ENCODE measurements at places on chromosomes 4 and X.

- DNase-seq: no peak
These were observed 1401.6 kb downstream of the ADGRL3 start for GRCh38 chr4:62601737-62602136.

- DNase-seq: no peak
These were observed at the start of gene SOD3 for GRCh38 chr4:24794916-24795665. Gene SOD3, plus strand, starts transcription at chr4:24795573. Its CDS starts 3,949 bp downstream, at chr4:24799522.

DNA sequence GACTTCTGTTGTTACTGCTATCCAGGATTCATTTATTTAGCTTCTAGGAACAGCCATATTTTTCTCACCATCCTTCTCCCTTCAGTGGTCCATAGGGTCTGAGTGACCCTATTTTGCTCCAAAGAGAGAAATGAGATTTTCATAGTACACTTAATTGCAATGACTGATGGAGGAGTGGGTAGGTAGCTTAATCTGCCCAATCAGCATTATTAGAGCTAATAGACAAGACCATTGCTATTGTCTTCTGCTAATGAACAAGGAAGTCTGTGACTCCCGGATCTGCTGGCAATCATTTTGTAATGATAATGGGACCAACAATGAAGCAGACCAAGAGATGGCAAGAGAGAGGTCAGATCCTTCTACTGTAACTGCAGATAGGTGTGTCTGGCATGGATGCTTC, 271.4 kb upstream of the SLC7A11 start:
- no peak for DNase-seq

- DNase-seq: no peak
These were observed 18.4 kb downstream of the DKK2 start for GRCh38 chr4:107017443-107018343.

DNA sequence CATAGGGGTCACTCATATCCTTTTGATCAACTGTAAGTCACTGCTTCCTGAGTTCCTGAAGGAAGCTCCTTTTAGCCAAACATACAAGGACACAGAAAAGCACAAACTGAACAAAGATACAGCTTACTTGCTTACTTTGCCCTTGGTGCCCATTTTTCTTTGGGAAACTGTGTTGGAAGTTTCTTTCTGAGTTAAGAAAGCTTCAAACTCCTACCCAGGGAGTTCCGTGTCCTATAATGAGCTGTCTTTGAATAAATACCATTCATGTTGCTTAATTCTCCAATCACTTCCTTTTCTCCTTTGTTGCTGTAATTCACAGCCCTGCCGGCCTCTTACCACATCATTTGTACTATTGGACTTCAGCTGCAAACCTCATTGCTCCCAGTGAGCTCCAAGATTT, at the start of gene ADH4:
ADH4 (minus strand) TSS at position 228 of the 400 bp plus-strand sequence; CDS start at position 153, 75 bp downstream.
- no peak for DNase-seq

DNA sequence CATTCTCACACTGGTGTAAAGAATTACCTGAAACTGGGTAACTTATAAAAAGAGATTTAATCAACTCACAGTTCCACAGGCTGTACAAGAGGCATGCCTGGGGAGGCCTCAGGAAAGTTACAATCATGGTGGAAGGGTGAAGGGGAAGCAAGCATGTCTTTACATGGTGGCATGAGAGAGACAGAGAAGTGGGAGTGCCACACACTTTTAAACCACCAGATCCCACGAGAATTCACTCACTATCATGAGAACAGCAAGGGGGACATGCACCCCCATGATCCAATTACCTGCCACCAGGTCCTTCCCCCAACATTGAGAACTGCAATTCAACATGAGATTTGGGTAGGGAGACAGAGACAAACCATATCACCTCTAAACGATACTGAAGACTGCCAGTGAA, 23.0 kb downstream of the EPGN start:
- no peak for DNase-seq

GRCh38 chr4:169293343-169294176, 22.8 kb upstream of the SH3RF1 start:
- no peak for DNase-seq

DNA sequence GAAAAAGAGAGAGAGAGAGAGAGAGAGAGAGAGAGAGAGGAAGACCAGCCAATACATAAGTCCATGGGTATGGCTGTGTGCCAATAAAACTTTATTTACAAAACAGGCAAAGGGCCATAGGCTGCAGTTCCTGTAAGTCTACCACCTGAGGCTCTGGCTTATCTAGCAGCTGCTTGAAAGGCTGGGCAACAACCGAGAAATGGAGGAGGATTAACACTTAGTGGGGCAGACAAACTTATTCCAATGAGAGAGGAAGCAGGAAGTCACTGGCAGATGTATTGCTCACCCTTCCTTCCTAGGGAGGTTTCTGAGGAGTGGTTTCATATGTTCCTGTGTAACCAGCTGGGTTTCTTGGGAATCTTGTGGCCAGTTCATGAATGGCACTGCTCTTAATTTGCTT, 4.7 kb upstream of the GPR143 start:
- DNase-seq: no peak

DNA sequence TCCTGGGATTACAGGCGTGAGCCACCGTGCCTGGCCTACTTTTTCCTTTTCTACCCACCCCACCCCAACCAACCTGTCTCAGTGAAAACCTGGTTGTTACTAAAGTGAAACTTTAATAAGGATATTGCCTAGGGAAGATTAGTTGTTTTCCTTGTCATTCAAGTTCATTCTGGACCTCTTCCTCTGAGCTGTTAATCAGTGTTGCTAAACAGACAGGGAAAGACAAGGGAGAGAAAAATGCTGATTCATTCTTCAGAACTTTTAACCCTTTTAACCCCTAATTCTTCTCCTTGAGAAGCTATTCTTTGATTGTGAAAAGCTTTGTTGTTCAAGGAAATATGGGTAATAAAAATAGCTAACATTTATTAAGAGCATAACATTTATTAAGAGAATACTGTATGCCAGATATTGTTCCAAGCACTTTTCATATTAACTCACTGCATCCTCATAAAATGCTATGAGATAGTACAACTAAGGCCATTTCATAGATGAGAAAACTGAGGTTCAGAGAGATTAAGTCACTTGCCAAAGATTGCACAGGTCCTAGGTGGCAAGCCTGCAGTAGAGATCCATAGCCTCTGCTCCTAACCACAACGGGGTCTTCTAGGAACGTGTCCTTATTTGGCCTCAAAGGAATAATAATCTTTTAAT, 34.8 kb downstream of the OSTC start:
- DNase-seq: no peak

DNA sequence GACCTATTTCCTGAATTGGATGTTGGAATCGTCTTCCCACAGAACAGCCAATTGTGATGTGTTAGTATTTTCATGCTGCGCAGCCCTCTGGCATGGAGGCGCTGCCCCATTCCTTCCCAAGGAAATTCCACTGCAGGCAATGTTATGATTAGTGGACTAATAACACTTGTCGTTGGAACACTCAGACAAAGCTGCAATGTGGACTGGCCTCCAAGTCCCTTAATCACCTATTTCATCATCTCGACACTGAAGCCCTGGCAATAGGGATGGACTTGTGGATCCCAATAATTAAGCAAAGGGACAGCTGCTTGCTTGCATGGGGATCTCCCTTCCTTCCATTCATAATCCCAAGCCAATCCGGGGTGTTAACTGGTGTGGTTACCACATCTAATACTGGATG, 78.8 kb upstream of the PLAC1 start:
- no peak for DNase-seq

DNA sequence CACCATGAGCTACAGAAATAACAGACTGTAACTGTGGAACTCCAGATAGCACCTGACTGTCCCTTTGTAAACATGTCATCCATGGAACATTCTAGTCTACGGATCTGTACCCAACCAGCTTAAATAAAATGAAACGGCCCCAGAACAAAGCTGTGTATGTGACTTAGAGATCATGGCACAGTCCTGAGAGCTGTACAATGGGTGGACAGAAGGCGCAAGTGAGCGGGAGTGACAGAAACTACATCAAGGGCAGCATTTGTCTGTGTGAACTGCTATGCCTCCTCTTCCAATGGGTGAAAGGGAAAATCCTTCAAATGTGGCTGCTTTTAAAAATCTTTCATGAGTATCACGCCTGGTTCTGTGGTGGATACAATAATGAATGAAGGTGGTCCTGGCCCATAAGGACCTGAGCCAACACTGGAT, 72.5 kb downstream of the FAT1 start:
- no peak for DNase-seq

DNA sequence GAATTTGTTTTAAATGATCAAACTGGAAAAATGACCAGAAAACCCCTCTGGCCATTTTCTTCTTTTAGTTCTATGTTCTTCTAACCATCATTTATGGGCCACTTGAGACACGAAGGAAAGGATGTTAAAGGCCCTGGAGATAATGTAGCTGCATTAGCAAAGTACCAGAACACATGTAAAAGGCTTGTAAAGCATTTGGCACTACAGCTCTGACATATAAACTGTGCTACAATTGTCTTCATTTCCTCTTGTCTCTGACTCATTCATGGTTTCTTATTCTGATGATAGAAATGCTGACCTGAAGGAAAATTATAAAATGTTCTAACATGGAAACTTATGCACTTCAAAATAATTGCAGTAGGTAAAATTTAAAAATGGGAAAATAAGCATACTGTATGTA, 388.7 kb downstream of the FAT4 start:
- peak; percentile 18 for DNase-seq

GRCh38 chr4:1488831-1489638, 82.8 kb upstream of the NKX1-1 start:
- DNase-seq: no peak

DNA sequence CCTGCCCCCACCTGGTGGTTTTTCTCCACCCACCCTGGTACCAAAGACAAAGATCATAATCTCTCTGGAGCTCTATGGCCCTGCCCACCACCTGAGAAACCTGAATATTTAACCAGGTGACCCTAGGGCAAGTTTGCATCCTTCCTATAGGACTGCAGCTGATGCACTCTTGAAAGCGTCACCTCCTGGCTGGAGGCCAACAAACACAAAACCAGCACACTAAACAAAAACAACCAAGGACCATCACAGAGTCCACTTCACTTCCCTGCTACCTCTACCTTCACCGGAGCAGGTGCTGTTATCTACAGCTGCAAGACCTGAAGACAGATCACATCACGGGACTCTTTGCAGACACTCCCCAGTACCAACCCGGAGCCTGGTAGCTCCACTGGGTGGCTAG, 296.7 kb upstream of the FGF13 start:
- DNase-seq: no peak

DNA sequence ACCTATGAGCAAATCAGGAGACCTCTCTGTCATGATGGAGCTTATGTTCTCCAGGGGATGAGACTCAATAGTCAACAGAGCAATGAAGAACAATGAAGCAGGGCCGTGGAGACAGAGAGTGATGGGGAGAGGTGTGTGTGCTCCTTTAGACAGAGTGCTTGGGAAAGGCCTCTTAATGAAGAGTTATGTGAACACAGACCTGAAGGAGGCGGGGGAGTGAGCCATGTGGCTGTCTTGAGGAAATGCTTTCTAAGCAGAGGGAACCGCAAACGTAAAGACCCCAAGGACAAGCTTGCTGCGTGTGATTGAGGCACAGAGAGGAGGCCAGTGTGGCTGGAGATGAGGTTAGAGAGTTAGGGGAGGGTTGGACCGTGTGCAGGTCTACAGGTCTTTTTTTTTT, 53.1 kb downstream of the CHRNA9 start:
- no peak for DNase-seq

DNA sequence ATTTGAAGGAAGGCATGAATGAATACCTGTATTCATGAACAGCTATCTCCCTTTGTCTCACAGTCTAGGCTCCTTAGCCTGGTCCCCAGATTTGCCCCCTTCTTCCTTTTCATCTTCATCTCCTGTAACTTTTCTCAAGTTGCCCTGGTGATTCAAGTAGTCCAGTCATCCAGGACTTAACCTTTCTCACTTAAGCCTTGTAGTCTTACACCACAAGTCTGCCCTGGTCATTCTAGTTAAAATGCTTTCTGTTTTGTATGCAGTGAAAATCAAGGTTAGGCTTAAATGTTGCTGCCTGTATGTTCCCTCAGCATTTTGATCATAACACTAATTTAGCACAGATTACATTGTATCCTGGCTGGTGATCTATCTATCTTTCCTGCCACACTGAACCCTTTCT, 58.5 kb upstream of the SLC7A11 start:
- DNase-seq: no peak

- DNase-seq: no peak
These were observed 839 bp downstream of the STK26 start for GRCh38 chrX:132023896-132024386.

DNA sequence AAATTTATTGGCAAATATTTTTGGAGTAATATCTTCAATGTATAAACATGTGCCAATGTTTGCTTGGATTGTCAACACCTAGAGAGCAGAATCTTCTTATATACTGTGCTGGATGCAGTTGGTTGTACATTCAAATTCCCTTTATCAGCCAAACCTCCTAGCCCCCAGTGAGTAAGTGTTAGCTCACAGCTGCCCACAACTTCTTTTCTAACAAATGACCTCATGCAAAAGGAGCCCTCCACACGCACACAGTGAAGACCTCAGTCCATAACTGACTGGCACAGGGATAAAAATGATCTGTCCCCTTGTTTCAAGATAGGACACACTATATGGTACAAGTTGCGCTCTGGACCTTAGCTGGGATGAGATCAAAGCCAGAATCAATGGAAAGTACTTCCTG, 458.0 kb upstream of the NWD2 start:
- DNase-seq: no peak

DNA sequence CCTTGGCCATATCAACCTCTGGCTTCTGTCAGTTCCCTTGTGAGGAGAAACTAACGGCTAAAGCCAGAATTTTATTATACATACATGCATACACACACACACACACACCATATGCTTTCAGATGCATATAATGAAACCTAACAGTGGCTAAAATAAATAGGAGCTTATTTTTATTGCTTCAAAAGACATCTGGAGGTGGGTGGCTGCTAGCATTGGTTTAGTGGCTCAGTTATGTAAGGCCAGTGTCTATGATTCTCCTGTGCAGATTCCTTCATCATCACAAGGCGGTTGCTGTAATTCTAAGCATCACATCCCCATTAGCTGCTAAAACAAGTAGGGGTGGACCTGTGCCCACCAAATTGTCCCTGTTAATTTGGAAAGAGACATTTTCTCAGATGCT, 110.8 kb downstream of the MAPK10 start:
- DNase-seq: no peak

GRCh38 chr4:76897536-76898384, at the start of gene SOWAHB:
Gene SOWAHB, minus strand, starts transcription at chr4:76898144. Its CDS starts 295 bp downstream, at chr4:76897849.
- no peak for DNase-seq

GRCh38 chr4:82371497-82371896, 2.3 kb downstream of the HNRNPD start:
- DNase-seq: no peak

- peak; percentile 36 for DNase-seq
These were observed 7.8 kb downstream of the SERTM2 start for GRCh38 chrX:111519215-111519614.

GRCh38 chrX:39559229-39559628, 538.5 kb downstream of the BCOR start:
- peak; percentile 53 for DNase-seq

GRCh38 chr4:153341575-153342090, 2.9 kb upstream of the MND1 start:
- DNase-seq: no peak

DNA sequence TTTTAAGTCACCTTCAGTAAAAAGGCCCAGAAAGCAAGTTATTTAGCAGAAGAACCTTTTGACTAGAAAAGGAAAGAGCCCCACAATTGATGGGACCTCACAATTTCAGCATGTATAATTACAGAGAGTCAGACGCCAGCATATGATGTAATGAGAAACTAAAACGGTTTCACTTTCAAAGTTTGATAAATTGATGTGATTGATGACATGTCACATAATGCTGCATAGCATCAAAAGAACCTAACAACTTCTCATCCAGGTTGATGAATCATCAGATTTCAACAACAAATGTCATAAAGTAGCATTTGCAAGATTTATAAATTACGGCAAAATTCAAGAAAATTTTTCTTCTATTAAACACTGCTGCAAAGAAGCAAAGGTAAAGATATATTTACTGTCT, 3.9 kb upstream of the GAR1 start:
- no peak for DNase-seq

GRCh38 chr4:96895826-96896225, 1055.9 kb downstream of the PDHA2 start:
- no peak for DNase-seq

All from fibroblast of skin of left biceps (primary cell).